NCI-H2171 (cell line): ENCODE measurements at places on chromosomes 1 and 21.
A peak's percentile ranks its signal among the peaks of the same experiment; 100 is the strongest.

GRCh38 chr1:92465256-92465647 is 21.5 kb downstream of the GFI1 start:
- DNase-seq = no peak

- no peak for DNase-seq
Observed at GRCh38 chr1:90616395-90616794, 100.7 kb downstream of the BARHL2 start.

DNA sequence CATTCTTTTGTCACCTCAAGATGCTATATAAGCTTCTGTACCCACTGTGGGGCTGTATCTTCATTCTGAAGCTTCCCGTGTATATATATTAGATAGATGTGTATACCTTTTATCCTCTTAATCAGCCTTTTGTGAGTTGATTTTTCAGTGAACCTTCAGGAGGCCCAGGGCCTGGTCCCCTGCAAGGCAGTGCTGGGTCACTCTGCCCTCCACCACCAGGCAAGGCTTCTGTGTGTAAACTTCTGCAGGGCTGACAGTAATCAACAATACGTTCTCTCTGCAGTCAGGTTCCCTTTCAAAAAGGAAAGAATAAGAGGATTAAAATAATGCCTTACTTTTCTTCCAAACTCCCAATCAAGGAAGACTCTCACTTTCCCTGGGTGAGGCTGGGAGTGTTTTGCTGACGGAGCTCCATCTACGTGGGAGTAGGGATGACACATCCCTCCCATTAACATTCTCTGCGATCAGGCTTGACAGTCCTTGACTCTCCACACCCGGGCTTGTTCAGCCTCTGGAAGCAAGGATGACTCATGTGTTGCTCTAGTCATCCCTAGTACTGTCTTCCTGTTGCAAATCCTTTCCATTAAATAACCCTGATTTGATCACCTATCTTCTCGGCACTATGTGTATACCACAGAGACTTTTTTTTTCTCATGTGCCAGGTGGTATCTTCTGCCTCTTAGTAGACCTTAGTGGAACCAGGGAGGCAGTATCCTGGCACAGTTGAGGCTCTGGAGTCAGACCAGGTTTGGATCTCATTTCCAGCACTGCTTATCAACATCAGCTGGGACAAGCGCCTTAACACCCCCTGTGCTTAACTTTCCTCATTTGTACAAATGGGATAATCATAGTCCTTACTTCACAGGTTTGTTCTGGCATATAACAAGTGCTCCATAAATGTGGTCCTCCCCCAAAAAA is 70.3 kb upstream of the KCNK1 start:
- DNase-seq = no peak

DNA sequence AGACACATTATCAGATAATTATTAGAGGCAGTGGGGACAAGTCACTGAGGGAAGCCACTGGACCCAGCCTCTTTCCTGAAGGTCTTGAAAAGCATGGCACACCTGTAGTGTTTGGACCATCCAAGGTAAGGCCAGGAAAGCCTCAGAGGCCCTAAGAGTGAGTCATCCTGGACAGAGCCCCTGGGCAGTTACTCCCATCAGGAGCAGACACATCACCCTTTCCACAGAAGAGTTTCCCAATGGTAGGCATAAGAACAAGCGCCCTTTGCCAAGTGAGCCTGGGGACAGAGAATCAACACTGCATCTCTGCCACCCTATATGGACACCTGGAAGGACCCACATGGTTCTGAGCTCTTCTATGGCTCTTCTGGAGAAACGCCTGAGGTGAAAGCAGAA is 136.0 kb downstream of the PLXNA2 start:
- DNase-seq = no peak

DNA sequence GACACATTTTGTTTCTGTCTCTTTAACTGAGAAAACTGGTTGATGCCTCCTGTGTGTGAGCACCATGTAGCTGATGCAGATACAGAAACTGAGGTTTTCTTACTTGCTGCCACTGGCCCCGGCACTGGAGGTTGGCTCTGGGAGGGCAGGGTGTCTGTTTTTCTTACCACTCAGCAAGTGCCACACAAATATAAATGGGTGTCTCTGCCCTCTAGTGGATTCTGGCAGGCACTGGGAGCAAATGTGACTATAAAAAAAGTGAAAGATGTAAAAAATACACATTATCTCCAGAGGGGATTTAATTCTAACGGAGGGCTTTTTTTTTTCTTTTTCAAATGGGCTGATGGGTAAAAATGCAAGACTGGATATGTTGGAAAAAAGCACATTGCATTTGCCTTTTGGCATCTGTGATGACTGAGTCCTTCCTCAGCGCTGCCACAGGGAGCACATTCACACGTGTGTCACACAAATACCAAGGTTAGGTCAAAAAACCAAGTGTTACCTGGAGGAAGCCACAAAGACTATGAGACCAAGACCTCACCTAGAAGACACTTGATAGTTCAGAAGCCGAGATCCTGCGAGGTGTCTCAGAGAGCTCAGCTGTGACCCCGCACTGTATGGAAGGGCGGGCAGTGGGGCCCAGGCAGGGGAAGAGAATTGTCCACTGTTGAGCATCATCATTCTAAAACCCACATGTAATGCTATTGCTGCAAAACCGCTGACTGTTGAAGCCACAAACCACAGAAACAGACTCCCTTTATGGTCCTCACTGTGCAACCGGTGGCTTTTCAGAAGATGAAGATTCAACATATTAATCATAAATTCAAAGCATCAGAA is 18.9 kb downstream of the PGBD2 start:
- peak; percentile 35 for DNase-seq

DNA sequence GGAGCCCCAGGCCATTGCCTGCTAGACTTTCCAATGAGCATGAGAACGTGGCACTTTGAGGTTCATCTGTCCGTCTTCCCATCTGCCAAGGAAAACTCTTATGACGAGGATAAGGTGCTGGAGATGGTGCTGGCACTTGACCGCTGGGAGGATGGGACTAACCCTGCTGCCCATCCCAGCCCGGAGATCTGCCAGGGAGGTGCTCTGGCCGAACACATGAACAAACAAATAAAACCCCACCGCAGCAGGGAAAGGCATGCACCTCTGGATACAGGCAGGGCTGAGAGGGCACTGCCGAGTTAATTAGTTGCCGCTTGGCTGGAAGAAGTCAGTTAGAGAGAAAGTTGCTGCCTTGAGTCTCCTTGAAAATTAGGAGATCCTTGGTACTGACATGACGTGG is 308.4 kb downstream of the AJAP1 start:
- DNase-seq = no peak

- DNase-seq = no peak
Observed at GRCh38 chr1:44847845-44848244, 4.8 kb upstream of the PTCH2 start.

DNA sequence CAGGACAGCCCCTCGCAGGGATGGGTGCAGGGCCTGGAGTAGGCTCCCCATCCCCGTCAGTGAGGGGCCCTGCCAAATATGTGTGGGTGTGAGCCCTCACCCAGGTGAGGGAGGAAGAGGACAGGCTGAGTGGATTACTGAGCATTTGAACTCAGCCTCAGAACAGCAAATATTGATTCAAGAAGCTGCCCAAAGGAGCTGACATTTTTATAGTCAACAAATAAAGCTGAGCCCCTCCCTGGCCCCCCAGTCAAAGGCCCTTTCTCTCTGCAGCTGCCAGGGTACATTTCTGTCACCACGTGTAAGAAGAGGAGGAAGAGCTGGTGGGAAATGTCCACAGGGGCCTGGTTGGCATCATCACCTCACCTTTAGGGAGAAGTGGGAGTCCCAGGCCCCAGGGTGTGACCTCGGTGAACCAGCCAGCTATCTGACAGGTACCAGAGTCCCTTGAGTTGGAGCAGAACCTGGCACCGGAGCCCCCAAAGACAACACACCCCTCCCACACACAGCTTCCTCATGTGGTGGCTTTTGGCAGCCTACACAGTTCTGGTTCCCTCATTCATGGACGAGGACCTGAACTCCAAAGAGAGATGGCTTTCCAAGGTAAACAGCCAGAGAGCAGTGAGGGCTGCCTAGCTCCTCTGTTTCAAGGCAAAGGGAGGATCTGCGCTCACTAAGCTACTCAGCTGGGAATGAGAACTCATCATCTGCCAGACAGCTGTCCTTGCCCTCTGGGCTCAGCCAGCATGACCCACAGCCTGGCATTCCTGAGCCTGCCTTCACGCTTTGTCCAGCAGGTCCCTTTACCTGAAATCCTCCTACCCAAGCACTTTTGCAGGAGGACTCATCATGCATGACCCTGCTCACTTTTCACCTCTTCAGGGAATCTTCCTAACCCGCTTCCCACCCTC is 43.0 kb upstream of the TENT5C start:
- DNase-seq = no peak

GRCh38 chr21:36461918-36462486 is 17.9 kb downstream of the CLDN14 start:
- DNase-seq = no peak

DNA sequence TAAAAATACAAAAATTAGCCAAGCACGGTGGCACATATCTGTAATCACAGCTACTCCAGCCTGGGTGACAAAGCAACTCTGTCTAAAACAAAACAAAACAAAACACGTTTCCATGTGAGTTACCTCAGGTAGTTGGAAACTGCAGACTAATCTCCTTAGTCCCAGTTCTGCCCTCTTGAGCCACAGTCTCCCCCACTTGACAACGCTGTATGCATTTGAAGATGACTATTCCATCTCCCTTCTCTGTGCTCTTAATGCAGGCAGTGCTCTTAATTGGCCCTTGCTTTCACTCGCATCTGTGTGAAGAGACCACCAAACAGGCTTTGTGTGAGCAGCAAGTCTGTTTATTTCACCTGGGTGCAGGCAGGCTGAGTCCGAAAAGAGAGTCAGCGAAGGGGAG is 19.6 kb upstream of the DHCR24 start:
- no peak for DNase-seq

GRCh38 chr1:91005285-91005684 is 16.6 kb downstream of the ZNF644 start:
- DNase-seq = no peak

- no peak for DNase-seq
Observed at GRCh38 chr21:41759214-41759840, 7.5 kb downstream of the RIPK4 start.

DNA sequence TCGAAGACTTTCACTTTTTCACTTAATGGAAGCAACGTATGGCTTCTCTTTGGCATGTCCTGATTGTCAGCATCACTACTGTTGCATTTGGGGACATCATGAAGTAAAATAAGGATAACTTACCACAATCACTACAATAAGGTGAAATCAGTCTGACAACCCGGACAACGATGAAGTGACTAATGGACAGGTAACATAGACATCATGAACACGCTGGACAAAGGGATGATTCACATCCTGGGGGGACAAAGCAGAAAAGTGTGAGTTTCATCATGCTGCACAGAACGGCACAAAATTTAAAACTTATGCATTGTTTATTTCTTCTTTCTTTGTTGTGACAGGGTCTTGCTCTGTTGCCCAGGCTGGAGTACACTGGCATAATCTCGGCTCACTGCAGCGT is 53.9 kb downstream of the FH start:
- DNase-seq = no peak

- DNase-seq = no peak
Observed at GRCh38 chr1:39086865-39087409, 60.8 kb downstream of the NDUFS5 start.

- no peak for DNase-seq
Observed at GRCh38 chr1:156813298-156813697, 3.4 kb downstream of the SH2D2A start.

DNA sequence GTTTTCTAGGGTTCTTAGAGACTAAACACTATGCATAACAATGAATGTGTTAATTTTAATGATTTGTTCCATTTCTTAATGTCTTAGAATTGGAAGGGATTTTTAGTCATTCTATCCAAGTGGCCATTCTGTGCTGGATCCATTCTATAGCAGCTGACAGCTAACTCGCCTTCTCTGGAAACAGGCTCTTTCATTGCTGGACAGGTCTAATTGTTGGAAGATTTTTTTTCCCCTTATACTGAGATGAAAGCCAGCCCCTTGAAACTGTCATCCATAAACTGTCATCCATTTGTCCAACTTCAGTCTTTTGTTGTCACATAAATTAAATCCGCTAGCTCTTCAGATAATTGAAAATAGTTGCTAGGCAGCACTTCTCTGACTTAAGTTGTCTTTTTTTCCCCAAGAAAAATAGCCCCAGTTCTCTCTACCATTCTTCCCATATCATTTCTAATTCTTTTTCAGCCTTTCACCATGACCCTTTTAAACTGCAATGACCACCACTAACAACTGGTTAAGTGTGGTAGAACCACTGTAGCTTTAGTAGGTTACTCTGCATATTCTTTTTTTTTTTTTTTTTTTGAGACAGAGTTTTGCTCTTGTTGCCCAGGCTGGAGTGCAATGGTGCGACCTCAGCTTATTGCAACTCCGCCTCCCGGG is 19.7 kb downstream of the AK4 start:
- DNase-seq = no peak
